ENCODE measurements at places on chromosomes 4 and X.

DNA sequence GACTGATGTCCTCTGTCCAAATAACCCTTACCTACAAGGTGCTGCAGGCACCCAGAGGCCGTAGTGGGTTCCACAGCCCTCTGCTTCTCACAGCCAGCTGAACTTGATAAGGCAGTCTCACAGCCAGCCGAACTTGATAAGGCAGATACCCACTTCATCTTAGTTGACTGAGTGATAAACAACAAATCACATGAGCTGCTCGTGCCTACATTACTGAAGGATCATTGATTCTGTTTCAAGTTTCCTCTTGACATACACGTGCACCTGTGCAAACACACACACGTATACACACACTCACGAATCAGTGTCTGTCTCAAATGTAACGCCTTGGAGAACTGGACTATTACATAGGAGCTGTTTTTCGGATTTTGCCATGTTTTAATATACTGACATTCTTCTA is 276.3 kb downstream of the DCTD start:
- no peak for DNase-seq

DNA sequence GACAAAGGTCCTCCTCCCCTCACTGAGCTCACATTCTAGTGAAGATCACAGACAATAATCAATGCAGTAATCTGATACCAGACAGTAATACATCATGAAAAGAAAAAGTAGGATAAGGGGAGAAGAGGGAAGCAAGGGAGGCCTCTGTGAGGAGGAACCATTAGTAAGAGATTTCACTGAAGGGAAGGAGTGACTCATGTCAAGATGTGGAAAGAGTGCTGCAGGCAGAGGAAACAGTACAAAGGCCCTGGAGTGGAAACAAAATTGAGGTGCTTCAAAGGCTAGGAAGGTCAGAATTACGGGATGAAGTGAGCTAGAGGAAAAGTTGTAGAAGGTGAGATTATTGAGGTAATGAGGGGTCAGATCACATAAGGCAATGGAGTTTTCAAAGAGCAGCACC is 38.1 kb downstream of the LAMTOR3 start:
- DNase-seq: no peak

DNA sequence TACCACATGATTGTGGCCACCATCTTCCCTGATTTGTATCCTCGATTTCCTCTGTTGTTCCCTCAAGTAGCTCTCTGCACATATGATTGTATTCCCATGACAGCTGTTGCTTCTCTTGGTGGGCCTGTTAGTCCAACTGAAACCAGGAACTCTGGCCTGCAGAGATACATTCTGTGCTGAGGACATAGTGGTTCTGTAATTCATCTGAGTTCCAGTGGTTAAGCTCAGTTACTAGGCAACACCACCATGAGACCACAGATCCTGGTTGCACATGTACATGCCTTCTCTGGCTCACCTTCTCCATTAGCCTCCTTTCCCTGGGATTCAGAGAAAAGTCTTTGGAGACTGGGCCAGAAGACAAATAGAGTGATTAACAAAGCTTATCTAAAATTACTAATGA is 172.1 kb upstream of the SLC7A11 start:
- DNase-seq: no peak

DNA sequence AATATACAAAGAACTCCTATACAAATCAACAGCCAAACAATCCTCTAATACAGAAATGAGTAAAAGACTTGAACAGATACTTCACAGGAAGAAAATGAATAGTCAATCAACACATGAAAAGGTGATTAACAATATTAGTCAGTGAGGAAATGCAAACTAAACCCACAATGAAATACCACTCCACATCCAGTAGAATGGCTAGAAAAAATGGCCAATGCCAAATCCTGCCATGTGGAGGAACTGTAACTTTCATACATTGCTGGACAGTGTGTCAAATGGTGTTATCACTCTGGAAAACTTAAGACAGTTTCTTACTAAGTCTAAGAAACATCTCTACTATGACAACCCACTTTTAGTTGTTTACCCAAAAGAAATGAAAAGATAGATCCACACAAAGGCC is 59.5 kb downstream of the NSG1 start:
- DNase-seq: no peak

GRCh38 chr4:126328914-126329313 is 1014.2 kb downstream of the FAT4 start:
- no peak for DNase-seq

DNA sequence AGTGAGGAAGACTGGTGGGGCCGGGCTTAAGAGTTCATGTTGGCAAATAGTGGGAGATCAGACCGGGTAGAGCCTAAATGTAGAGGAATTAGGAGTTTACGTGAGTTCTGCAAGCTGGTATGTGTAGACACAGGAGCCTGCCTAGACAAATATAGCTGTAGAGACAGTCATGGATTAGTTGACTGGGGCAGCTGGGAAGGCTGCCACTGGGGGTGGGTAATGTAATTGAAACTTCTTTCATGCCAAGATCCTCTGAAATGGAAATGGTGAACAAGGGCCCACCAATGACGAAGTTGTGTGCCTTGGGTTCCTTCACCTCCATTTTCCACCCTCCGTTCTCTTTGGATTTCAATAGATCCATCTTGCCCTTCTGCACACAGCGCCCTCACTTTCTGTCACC is 11.9 kb upstream of the CAPN6 start:
- DNase-seq: no peak

- no peak for DNase-seq
Observed at GRCh38 chr4:7043284-7044136, at the start of gene TADA2B. Gene TADA2B (plus strand): TSS chr4:7043372. CDS start chr4:7043580, 208 bp downstream.

GRCh38 chr4:58560736-58561135 is 1450.6 kb upstream of the IGFBP7 start:
- no peak for DNase-seq

- no peak for DNase-seq
Observed at GRCh38 chr4:66750273-66750672, 795.0 kb downstream of the CENPC start.

GRCh38 chrX:44529310-44529709 is 13.3 kb downstream of the FUNDC1 start:
- no peak for DNase-seq

DNA sequence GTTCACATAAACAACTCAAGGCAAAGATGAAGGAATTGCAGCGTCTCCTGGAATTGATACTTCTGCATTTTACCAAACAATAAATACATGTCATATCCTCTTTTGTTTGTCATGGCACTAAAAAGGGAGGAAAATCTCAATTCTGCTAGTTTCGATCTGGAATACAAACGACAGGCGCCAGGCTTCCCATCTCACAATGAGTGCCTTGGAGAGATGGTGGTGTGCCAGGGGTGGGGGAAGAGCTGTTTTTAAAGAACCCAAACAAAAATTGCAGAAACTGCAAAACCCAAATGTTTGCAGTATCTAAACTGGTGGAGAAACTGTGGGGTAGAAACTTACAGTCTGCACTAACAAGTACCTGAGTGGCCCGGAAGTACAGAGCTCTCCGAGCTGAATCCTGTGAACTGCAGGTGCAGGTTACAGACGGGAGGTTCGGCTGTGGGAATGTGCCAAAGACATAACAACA is 53.0 kb upstream of the KLF3 start:
- no peak for DNase-seq

GRCh38 chrX:115226929-115227328 is 7.0 kb downstream of the LRCH2 start:
- no peak for DNase-seq

GRCh38 chr4:92969650-92970379 is 666.0 kb downstream of the GRID2 start:
- no peak for DNase-seq

GRCh38 chr4:110508827-110509710 is 33.1 kb downstream of the ENPEP start:
- no peak for DNase-seq

DNA sequence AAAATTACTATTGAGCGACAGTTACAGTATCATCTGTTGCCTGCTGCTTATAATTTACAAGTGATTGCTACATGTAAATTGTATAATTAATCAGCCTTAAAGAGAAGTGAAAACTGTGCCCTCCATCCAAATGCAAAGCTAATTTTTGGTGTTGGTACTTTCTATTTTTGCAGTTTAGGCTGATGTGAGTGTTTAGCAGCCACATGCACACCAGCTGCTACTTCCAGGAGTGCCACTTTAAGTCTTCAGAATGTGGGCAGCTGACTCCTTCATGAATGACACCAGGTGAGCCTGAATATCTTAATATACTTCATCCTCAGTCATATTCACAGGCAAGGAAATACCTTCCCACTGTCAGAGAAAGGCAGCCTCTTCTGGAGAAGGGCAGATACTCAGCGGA is 149.8 kb upstream of the RASGEF1B start:
- no peak for DNase-seq

GRCh38 chr4:112418092-112418491 is 97.9 kb downstream of the NEUROG2 start:
- no peak for DNase-seq

DNA sequence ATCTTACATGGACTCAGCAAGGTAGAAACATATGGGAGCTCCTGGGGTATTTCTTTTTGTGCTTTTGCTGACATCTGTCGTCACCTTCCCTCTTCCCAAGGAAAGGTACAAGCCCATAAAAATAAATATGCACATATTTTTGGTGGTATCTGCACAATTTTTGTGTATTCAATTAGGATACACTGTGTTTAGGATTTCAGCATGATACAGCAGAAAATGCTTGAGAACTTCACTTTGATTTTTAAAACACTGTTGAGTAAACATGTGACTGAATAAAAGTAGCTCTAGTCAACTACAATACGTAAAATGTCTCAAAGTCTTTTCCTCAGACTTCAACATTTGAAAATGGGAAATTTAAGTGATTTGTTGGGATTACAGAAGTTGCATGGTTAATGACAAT is 99.4 kb upstream of the SPANXC start:
- DNase-seq: no peak

DNA sequence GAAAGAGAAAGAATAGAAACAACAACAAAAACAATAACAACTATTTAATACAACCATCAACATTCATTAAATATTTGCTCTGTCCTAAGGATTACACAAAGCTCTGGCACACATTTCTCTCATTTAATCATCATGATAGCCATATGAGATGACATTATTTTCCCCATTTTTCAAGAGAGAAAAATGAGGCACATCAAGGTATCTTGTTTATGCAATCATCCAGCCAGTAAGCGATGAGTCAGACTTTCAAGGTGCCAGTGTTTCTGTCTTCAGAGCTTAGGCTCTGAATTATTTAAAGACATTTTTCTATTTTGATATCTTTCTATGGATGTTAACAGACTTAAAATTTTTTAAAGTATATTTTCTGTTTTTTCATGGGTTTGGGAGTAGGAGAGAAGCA is 541.8 kb upstream of the SMIM31 start:
- no peak for DNase-seq

DNA sequence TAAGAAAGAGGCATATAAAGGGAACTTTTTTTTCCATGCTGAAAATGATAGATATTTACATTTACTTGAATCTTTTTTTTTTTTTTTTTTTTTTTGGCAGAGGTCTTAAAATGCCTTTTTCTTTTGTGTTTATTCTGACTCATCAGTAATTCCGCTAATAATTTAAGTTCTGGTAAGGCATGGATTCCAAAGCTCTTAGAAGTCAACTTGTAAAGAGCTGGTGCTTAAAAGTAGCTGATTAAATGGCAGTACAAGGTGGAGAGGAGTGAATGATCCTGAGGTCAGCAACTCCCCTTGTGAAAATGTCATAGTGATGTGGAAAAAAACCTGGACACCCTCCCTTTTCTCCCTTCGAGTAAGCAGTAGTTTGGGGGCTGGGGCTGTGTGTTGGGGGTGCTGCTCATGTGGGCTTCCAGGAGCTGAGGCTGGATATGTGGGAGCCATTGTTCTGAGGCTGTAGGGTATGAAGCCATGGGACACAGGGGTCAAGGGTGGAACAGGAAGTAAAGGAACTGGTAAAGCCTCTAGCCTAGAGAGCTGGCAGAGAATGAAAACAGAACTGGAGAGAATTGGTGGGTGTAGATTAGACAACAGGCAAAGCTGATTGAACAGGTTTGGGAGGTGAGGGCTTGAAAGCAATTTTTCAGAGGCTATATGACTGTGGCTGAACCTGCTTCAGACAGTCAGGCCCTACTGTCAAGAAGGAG is 41.0 kb upstream of the PITX2 start:
- DNase-seq: no peak

- DNase-seq: no peak
Observed at GRCh38 chr4:26909369-26909768, 48.7 kb downstream of the STIM2 start.

- DNase-seq: no peak
Observed at GRCh38 chrX:13283512-13283911, 36.3 kb downstream of the ATXN3L start.

DNA sequence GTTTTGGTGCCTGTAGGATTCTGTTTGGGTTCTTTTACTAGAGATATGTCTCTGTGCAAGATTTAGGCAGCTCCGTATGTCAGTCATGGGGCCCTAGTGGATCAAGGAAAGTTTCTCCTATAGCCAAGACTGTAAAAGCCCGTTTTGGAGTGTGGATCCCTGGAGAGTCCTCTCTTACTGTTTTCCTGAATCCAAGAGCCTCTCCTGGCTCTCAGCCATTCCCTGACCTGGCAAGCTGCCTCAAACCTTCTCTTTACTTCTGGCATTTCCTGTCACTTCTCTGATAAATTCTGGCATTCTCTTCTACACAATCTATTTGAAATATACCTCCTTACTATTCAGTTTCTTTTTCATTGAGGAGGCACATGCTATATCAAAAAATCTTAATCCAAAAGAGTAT is 41.4 kb downstream of the DCAF12L2 start:
- no peak for DNase-seq

GRCh38 chr4:69835766-69836165 is 24.2 kb downstream of the SULT1E1 start:
- DNase-seq: no peak

DNA sequence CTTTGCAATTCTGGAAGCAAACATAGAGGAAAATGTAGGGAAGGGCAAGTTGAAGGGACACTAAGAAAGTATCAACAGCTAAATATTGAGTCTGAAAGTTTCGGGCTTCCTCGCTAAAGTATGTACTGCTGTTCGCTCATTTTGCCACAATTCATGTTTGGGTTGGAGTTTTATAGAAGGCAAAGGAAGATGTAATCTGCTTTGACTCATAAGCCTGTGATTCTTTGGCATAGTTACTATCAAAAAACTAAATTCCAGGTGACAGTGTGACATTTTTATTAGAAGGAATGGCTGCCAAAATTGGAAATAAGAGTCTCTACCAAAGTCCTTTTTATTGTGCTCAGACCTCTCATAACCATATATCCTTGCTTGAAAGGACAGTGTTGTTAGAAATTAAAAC is 336.7 kb upstream of the ADGRL3 start:
- DNase-seq: no peak

DNA sequence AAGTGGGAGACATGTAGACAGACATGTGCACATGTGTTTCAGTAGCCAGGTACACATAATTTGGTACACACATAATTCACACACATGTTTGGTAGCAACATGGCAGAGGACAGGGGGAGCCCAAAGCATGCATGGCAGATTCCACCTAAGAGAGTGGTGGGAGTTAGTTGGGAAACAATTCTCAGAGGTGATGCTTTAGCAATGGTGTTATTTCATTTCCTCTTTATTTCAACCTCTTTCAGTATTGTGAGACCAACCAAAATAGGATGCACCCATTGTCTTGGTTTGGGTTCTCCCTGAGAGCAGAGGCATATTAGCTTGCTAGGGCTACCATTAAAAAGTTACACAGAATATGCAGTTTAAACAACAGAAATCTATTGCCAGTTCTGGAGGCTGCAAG is 92.2 kb upstream of the ANXA3 start:
- DNase-seq: no peak
